ENCODE measurements at places on chromosomes 3 and 15.

DNA sequence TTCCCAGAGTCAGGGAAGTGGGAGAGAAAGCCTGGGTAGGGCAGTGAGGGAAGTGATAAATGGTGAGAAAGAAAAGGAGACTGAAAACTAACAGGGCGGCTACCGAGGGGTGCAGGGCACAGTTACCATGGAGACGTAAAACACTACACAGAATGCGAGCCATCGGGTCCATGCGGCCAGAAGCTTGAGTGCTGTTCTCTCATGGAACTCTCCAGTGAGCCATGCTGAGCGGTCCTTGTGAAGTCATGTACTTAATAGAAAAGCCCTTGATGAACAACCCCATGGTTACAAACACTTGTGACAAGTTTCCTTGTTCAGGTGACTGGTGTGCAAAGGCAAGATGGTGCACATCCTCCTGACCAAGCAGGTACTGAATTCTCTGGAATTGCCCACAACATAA is 3.7 kb upstream of the PLA2G4F start:
- DNase-seq, result no peak

GRCh38 chr3:172289583-172289982 is 158.7 kb downstream of the GHSR start:
- peak; percentile 64 for DNase-seq

DNA sequence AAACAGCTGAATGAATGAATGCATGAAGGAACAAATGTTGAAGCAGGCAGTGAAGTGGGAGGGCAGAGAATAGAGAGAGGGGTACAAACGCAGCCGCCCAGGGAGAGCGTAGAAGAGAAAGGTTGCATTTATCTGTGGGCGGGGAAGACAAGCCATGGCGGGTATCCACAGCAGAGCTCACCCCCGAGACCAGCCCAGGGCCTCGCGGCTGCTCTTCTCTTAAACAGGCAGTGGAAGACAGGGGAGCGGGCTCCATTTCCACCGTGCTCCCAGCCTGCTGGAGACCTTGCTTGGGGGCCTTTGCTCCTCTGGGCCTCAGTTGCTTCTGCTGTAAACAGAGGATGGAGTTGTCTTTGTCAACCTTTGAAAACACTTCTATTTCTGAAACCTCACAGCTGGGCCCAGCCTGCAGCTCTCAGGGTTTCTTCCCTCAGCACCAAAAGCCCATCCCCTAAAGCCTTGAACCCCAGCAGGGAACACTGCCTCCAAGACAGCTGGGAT is 259.5 kb downstream of the UACA start:
- no peak for DNase-seq

- DNase-seq, result no peak
Measured at GRCh38 chr3:117920253-117920898, 1114.3 kb downstream of the IGSF11 start.

- DNase-seq, result no peak
Measured at GRCh38 chr15:37813306-37813705, 121.1 kb upstream of the TMCO5A start.

- DNase-seq, result no peak
Measured at GRCh38 chr3:196694941-196695848, 16.9 kb downstream of the CEP19 start.

- DNase-seq, result no peak
Measured at GRCh38 chr15:38242055-38242454, 10.6 kb upstream of the SPRED1 start.

- DNase-seq, result no peak
Measured at GRCh38 chr3:182981038-182981380, 671 bp upstream of the DCUN1D1 start.

DNA sequence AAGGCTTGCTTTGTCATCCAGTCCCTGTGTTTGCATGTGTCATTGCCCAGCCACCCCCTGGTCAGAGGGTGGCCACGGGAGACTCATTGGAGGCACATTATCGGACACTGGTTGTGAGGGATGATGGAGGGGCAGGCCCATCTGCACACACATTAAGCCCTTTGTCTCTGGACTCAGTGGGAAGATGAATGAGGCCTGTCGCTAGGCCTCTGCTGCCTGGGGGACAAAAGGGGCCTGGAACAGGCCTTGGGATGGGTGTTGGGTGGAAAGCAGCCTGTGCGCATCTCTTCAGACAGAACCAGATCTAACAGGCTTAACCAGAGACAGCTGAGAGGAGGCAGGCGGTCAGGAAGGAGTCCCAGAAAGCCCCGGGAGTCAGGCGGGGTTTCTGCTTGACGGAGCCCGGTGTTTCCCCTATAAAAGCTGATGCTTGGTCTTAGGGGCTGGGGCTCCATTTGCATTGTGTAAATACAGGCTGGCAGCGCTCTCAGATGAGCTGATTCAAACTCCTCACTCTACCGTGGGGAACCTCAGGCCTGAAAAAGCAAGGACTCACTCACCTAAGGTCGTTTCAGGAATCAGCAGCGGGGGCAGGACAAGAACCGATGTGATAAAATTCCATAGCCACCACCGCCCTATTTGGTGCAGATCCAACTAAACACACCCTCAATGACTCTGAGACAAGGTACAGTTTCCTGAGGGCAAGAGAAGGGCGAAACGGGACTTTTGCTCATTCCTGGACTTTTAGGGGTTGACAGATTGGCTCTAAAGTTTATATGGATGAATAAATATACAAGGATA is 17.1 kb upstream of the SKIC8 start:
- DNase-seq, result no peak

- no peak for DNase-seq
Measured at GRCh38 chr3:148759430-148759829, 61.7 kb downstream of the AGTR1 start.

GRCh38 chr3:15591242-15591641 is 10.1 kb downstream of the HACL1 start:
- no peak for DNase-seq

- DNase-seq, result no peak
Measured at GRCh38 chr3:190040145-190040544, 80.6 kb downstream of the P3H2 start.

GRCh38 chr15:35616498-35617271 is 70.7 kb upstream of the DPH6 start:
- DNase-seq, result no peak

- peak; percentile 50 for DNase-seq
Measured at GRCh38 chr15:38038659-38039442, 104.4 kb downstream of the TMCO5A start.

DNA sequence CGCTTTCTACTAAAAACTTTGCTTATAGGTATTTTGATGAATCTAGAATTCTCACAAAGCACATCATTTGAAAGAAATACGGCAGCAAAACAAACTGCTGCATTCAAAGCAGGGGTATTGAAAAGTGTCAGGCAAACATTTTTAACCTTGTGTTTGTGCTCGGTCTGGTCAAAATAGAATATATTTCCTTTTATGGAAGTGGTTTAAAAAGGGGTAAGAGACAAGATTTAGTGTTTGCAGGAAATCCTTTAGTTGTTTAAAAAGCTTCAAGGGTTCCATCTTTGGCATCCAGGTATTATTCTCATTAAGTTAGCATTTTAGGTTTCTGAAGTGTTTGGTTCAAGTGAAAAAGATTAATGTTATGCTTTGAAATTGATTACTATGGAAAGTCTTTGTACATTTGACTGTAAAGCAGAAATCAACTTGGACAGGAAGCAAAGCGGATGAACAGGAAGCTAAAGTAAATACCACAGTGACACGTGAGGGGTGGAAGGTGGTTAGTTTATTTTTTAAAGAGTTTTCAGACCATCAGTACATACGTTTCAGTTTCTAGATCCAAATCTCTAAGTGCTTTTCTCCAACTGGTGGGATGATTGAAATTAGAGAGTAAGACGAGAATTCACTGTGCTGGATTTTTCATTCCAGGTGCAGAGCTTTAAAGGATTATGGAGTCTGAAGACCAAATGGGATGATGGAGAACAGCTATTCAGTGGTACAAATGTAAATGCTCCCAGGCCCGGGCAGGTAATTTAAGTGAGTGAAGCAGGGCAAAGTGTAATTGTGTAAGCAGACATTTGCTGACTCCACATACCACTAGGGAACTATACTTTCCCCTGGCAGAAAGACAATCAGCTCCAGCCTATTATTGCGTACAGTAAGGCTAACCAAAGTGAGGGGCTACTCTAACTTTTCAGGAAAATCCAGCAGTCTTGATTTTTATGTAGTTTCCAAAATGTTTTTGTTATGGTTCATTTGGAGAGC is 341.8 kb upstream of the TBL1XR1 start:
- peak; percentile 78 for DNase-seq

DNA sequence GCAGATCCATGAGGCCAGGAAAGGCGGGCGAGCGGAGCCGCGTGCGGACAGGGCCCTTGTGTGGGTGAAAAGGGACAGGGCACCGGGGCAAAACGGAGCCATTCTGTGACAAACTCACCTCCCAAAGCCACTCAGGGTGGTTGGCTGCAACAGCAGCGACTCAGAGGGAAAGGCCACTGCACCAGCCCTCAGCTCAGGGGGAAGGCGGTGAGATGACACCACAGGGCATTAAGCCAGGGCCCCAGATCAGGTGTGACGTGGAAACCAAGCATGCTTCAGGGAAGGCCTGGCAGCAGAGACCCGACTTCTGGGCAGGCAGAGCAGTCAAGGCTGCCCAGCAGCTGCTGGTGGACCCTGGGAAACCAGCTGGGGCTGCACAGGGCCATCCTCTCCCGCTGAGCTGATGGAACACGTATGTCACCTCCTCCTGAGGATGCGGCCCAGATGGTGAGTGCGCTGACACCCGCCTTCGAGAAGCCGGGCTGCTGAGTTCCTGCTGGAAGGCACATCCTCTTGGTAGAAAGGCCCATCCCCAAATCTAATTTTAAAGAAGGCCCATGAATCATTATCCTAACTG is 82.3 kb downstream of the CHSY1 start:
- no peak for DNase-seq

DNA sequence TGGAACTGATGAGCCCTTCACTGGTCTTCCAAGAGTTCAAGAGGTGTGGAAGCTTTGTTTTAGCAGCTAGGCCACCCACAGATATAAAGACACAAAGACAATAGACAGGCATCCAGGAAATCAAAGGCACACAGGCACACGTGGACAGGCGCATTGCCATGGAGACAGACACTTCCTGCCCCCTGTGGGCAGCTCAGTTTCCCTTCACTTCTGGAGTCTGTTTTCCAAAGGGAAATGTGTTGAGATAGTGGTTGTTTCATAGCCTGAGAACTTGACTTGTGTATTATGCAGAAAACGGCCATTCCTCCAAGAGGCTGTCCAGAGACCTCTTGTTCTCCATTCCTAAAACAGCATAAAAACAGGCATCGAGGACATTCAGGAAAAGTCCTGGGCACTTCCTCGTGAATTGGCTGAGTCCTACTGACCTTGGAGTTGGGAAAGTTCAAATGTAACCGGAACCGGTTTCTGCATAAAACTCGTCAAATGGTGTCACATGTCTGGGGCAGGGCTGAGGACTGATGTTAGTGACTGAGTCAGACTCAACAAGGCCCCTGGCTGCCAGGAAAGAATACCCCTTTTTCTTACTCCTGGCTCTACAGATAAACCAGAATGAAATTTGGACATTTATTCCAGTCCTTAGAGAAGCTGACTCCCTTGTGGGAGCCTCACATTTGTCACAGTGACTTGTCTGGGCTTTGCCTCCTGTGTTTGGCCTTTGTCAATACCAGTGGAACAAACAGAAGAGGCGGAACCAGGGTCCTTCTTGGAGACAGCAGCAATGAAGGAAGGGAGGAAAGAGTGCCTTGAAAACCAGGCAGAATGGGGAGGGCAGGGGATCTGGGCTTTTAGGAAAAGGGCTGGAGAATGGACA is 1.3 kb downstream of the ALPK3 start:
- peak; percentile 93 for DNase-seq

DNA sequence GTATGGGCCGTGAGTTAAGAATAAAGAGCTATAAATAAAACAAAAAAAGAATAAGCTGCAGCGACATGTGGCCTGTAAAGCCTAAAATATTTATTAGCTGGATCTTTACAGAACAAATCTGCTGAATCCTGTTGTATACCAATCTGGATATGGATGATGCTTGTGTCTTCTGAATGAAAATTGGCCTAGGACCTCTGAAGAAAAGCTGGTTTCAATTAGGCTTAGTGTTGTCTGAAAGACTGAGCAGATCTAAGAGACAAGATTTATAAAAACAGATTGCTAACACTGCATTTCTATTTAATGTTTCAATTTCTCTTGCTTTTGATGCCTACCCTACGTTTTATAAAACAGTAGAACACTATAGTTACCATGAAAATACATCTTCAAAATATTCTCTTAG is 57.9 kb downstream of the ST3GAL6 start:
- no peak for DNase-seq

- no peak for DNase-seq
Measured at GRCh38 chr15:42072141-42072685, 22.1 kb downstream of the PLA2G4D start.

GRCh38 chr15:89514596-89515406 is 18.4 kb upstream of the RHCG start:
- DNase-seq, result no peak

- DNase-seq, result no peak
Measured at GRCh38 chr3:185199206-185199605, 46.3 kb upstream of the C3orf70 start.

- DNase-seq, result no peak
Measured at GRCh38 chr3:106261915-106262683, 393.3 kb upstream of the CBLB start.

Data from lung microvascular endothelial cell (primary cell).